ENCODE measurements at places on chromosomes 12 and 14.

DNA sequence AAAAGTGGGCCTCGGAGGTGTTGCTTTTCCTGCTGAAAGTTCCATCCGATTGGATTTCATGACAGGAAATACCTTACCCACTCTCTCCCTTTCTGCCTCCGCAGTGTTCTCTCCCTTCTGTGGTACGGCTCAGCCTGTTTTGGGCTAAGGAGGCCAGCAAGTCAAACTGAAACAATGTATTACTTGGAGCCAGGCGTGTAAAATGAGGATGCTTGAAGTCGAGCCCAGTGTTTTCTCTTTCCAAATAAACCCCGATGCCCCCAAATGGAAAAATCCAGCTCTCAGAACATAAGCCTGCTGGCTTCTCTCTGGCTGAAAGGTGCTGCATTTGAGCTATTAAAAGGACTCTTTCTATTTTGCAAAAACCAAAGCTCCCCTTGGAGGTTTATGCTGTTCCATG, 124.7 kb downstream of the ZNF664 start:
- DNase-seq, result no peak

DNA sequence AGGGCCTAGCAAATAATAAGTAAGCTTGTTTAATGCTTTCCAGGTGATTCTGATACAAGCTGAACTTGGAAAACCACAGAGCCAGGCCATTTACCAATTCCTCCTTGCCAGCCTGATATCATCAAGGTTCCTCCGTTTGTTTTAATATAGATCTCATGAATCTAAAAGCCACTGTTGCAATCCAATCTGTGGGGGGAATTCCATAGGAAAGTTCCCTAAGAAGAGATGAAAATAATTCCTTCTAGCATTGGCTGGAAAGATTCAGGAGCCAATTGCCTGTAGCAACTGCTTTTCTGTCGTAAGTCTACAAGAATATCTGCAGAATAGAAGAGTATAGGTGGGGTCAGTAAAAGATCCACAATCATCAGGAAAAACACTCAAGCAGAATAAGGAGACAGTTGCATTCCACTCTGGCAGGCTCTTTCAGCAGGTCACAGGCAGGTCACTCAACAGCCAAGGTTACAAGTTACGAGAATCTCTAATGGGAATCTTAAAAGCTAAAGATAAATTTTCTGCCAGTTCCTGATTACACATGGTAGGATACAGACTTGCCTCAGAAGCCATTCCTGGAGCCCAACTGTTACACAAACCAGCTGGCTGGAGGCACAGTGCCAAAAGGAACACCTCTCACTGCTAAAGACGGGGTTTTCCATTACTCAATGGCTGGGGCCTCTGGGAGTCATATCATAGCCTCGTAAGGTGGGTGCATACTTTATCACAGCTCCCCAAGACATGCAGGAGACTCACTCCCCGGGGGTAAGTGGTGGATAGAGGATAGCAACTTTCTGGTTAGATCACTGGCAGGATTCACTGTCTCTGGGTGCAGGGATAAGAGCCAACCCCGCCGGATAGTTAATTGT, 43.6 kb downstream of the FGD6 start:
- no peak for DNase-seq

GRCh38 chr12:27332714-27333402, at the start of gene BMAL2:
Gene BMAL2 (plus strand): TSS chr12:27332836. CDS start chr12:27333073, 237 bp downstream.
- peak; percentile 34 for DNase-seq

DNA sequence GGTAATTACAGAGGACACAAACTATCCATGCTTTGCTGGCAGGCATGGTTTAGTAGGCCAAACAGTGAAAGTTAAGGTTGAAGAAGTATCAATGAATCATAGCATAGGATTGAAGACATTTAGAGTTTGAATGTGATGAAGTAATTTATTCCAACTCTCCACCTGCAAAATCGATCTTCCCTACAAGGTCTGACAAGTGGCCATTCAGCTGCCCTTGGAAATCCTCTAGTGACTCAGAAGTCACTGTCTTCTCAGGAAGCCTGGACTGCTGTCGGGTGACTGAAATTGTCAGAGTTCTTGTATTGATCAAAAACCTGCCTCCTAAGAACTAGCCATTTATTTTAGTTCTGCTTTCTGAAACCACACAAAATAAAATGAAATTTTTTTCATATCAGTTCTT, 17.7 kb upstream of the STXBP6 start:
- no peak for DNase-seq

GRCh38 chr12:57235017-57235727, 5.7 kb downstream of the SHMT2 start:
- DNase-seq, result no peak

- DNase-seq, result no peak
Observed at GRCh38 chr12:89574736-89575208, 48.9 kb upstream of the POC1B start.

GRCh38 chr12:6699989-6700645, 498 bp downstream of the PIANP start:
- DNase-seq, result no peak

DNA sequence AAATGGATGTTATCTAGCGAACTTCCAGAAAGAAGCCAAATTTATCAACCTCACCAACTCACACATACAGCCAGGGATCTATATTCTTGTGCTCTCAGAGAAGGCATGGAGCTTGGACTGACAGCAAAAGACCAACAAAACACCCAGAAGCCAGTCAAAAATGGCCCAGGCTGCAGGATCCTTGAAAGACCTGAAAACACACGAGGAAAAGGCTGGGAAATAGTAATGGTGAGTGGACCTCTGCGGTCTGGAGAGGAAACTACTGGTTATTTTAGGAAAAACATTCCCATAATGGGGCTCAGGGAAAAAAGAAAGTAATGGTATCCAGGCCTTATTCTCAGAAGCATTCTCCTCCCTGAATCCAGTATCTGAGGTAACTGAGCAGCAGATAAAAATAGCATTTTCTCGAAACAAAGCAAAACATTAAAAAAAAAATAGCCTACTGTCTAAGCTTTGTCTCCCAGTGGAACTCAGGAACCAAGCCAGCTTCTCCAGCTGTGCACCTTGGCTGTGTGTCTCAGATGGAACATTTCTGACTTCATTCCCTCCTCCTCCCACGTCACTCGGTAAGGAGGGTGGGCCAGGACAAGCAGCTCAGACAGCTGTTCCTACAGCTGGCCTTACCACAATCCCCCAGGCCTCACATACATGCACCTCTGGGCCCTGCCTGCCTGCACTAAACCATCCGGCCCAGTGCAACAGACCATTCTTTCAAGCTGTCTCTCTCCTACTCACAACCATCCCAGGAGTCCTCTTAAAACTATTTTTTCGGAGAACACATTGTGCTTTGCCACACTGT, 249.9 kb downstream of the DAD1 start:
- DNase-seq, result no peak

- DNase-seq, result no peak
Observed at GRCh38 chr14:92308716-92309115, 14.2 kb upstream of the SLC24A4 start.

- no peak for DNase-seq
Observed at GRCh38 chr14:100665511-100666032, 61.1 kb upstream of the DLK1 start.

- no peak for DNase-seq
Observed at GRCh38 chr12:25781232-25781631, 177.2 kb upstream of the RASSF8 start.

DNA sequence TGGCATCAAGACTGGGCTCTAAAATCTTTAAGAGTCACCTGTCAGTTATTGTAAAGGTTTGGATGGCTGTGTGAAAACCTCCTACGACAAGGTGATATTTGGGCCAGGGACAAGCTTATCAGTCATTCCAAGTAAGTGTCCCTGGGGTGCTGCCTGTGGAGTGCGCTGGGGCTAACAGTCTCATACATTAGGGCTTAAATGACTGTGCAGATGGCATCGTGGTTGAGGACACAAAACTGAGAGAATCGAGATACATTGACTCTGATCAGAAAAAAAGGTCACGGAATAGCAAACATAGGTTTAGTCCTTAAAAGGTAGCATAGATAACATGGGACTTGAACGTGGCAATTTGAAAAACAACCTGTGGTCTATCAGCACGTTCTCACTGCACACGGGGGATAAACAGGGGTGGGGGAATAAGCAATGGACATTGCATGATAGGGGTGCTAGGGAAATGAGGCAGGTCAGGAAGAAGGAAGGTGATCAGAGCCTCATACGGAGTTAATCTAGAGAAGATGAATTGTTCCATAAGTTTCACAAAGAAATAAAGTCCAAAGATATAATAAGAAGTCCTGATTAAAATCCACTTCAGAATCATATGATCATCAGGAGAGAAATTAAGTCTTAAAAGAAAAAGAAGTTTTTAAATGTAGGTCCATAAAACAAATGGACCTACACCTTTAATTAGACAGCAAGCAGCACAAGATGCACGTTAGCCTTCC, 100.3 kb downstream of the DAD1 start:
- DNase-seq, result no peak

- DNase-seq, result no peak
Observed at GRCh38 chr14:31275731-31276130, 68.1 kb upstream of the HECTD1 start.

DNA sequence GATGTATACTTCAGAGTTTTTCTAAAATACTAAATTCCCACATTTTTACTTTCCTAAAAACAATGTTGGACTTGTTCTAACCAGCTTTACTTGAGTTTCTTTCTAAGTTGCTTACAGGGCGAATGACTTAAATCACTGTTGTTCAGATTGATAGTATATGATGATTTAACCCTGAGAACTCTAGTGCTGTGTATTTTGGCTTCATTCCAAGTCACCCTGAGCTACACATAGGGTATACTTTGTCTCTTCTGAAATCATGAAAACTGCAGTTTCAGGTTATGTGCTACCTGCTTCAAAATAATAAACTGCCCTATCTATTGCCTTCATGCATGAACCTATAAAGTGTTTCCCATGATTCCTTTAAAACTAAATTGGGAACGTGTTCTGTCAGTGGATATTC, 162.5 kb upstream of the PDE3A start:
- no peak for DNase-seq

DNA sequence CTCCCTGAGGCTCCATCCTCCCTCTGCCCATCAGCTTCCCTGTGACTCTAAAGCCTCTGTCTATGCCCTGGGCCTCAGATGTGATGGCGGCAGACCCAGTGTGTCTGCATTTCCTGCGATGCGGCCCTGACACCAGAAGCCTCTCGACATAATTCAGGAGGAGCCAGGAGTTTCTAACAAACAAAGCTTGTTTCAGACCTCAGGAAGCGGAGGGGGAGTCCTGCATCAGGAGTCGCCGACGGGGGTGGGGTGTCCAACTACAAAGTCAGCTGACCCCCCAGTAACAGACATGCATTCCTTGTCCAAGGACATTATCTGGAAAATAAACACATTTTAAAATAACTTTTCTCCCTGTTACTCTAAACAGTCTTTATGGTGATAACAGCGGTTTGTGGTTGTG, 167.5 kb downstream of the DPF3 start:
- DNase-seq, result no peak

- DNase-seq, result no peak
Observed at GRCh38 chr14:94571950-94572349, 9.3 kb upstream of the SERPINA5 start.

DNA sequence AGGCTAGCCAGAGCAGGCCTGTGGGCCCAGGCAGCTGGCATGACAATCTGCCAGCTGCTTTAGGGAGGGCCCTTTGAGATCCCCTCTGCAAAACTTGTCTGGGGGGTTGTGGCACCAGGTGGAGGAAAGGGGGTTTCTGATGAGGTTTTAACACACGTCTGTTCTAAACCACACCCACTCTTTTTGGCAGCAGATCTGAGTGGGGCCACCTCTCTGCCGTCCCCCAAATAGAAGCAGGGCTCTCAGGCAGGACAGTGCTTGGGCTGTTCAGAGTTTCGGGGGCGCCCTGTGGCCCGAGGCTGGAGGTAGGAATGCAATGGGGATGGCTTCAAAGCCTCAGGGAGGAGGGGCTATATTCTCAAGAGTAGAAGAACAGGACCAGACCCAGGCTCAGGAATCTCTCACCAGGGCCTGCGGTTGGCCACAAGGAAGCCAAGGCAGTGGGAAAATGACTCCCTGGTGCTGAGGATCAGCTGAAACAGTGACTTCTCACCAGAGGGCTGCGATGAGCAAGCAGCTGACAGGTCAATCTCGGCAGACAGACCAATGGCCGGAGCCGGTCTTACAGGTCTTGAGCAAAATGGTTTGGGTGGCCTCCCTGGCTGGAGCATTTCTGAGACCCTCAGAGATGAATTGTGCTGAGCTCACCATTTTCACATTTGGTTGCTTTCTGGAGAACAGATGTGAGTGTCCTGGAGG, 1.5 kb upstream of the KRT5 start:
- DNase-seq, result no peak

- no peak for DNase-seq
Observed at GRCh38 chr14:75711796-75712211, 50.8 kb downstream of the TTLL5 start.

DNA sequence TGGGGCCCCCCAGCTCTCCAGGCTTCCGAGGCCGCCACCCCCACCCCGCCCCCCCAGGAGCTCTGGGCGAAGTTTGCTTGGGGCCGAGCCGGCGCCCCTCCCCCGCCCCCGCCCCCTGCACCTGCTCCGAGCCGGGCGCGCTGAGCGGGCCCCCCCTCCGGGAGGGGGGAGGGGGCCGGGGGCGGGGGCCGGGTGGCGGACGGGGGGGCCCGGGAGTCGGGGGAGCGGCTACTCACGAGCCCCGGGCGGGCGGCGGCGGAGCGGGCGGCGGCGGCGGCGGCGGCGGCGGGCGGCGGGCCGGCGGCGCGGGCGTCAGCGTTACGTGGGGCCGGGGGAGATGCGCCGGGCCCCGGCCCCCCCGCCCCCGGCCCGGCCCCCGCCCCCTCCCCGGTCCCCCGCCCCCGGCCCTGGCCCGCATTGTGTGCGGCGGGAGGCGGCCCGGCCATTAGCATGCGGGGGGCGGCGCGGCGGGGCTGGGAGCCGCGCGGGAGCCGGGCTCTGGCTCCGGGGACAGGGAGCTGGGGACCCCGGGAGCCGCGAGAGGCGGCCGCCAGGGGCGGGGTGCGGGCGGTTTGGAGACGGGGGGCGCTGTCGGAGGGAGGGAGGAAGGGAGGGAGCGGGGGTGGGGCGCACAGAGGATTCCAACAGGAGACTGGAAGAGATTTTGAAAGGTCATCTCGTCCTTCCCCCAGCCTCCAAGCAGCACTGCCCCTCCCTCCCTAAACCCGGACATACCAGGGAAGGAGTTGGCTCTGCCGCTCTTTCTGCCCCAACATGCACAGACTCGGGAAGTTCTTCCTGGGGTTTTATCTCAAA, at the start of gene ZNF219:
TSS of gene ZNF219 (minus strand) at position 580 of the 816 bp plus-strand sequence. CDS start 5,064 bp downstream, outside the sequence.
- DNase-seq, result no peak

- DNase-seq, result no peak
Observed at GRCh38 chr12:107560899-107561285, 124.7 kb upstream of the PWP1 start.

GRCh38 chr12:84637926-84638325, 274.7 kb downstream of the SLC6A15 start:
- DNase-seq, result no peak

- DNase-seq, result no peak
Observed at GRCh38 chr14:32330351-32331111, 1.4 kb downstream of the AKAP6 start.

- no peak for DNase-seq
Observed at GRCh38 chr14:94050231-94050880, 24.2 kb downstream of the OTUB2 start.

DNA sequence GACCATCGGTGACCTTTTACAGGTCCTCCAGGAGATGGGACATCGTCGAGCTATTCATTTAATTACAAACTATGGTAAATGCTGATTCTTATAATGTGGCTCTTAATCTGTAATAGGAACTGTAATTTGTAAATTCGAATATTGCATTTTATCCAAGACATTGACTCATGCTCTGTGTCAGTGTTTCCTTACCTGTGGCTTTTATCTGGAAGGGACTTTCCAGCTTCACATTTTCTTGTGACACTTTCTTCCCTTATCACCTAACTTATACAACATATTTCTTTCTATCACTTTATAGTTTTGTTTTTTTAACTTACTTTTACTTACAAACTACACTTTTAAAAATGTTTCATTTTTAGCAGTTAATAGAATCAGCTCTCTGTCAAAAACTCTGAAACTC, 14.8 kb downstream of the IRAK3 start:
- peak; percentile 33 for DNase-seq

Measured in activated CD4-positive, alpha-beta T cell treated with anti-CD3 and anti-CD28 coated beads for 4 hours (primary cell).